ENCODE measurements at places on chromosomes 13 and 19.
A peak's percentile ranks its signal among the peaks of the same experiment; 100 is the strongest.

DNA sequence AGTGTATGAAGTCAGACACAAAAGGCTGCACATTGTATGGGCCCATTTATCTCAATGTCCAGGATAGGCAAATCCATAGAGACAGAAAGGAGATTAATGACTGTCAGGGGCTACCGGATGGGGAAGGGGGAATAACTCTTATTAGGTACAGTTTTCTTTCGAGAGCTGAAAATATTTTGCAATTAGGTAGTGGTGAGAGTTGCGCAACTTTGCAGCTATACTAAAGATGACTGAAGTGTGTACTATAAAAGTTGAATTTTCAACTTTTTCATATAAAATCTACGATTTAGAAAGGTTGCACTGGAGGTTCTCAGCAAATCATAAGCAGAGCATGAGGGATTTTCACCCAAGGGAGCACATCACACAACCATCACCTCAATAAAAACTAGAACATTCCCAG, 16.1 kb upstream of the SLC15A1 start:
- no peak for DNase-seq

DNA sequence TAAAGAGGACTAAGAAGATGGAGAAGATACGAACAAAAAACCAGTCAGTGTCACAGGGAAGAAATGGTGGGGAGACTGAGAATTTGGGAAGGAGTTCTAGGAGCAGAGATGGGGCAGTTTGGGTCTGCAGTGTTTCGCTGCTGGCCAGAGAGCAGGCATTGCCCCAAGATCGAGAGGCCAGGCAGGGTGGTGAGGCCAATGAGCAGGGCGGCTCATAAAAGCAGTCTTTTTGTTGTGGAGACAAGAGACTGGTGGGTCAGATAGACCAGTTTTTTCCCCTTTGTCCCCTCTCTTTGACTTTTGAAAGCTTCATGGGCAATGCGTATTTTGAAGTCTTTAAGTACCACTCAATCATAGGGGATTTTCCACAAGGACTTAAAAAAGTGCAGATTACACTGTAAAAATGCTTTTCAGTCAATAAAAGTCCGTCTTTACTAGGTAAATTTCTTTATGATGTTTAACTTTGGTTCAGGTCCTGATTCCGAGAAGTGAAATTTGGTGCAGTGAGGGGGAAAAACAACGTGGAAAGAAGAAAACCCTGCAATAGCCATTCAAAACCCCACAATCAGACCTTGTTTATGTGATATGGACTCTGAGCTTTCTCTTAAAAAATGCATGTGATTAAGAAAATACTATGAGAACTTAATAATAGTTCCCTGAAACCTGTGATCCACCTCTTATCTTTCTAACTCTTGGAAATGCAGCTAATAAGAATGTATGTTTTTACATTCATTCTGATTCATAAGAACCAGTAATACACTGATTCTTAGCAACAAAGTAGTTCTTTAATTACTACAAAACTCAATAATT, 338.9 kb downstream of the KLF5 start:
- no peak for DNase-seq

DNA sequence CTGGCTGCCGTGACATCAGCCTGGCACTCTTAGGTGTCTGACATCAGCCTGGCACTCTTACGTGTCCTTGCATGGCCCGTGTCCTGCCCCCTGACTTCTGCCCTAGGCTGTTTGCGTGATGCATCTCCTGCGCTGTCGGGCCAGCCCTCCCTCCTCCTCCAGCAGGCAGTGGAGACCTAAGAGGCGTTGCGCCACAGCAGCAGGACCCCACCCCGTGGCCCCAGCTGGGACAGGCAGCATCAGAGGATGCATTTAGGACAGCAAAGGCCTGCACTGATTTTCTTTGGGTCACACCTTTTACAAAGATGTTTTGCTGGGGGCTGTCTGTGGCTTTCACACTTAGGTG, 65.3 kb downstream of the GPR12 start:
- no peak for DNase-seq

DNA sequence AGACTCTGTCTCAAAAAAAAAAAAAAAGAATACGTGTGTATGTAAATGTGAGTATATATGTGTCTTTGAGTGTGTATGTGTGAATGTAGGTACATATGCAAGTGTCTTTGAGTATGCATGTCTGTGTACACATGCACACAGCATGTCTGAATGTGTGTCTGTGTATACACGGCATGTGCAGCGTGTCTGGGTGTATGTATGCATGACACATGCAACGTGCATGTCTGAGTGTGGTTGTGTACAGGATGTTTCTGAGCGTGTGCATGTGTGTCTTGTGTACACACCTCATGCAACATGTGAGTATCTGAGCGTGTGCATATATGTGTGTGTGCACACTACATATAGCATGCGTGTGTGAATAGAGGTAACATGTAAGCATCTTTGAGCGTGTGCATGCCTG, 20.8 kb downstream of the FBN3 start:
- no peak for DNase-seq

- DNase-seq: no peak
Observed at GRCh38 chr13:76872675-76873074, 13.5 kb downstream of the KCTD12 start.

GRCh38 chr13:78497702-78498355, 105.5 kb downstream of the POU4F1 start:
- DNase-seq: no peak

DNA sequence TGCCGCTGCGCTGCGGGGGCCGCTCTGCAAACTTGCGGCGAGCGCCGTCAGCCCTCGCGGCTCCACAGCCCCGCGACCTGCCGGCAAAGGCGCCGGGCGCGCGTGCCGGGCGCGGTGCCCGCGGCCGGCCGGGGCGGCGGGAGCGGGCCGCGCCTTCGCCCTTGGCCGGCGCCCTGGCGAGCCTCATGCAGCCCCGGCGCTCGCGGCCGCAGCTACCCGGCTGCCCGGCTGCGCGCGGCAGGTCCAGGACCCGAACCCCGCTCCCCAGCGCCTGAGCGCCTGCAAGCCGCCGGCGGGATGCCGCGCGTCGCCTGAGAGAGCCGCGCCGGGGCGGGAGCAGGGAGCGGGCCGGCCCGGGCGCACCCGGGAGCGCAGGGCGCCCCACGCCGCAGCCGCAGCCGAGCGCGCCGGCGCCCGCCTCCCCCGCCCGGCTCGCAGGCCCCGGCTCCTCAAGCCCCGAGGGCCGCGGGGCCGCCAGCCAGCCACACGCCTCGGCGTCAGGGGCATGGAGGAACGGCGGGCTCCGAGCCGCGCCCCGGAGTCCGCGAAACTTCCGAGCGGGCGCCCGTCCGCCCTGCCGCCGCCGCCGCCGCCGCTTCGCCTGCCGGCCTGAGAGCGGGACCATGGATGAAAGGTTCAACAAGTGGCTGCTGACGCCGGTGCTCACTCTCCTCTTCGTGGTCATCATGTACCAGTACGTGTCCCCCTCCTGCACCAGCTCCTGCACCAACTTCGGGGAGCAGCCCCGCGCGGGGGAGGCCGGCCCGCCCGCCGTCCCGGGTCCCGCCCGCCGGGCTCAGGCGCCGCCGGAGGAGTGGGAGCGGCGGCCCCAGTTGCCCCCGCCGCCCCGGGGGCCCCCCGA, 564 bp downstream of the HS6ST3 start:
- peak; percentile 68 for DNase-seq

DNA sequence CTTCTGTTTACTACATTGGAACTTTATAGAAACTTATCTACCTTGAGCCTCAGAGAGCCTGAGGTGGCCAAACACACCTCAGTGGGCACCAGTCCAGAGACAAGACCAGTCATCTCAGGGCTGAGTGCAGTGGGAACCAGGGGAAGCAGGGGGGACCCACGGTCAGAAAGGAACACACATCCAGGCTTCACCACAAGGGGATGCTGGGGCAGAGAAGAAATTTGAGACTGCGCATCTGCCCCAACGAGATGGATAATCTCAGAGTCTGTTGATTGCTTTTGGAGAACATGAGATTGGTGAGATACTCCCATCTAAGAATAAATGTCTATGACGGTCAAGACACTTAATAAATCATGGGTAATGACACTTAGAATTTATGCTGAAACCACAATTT, 98.7 kb downstream of the DOCK9 start:
- no peak for DNase-seq

DNA sequence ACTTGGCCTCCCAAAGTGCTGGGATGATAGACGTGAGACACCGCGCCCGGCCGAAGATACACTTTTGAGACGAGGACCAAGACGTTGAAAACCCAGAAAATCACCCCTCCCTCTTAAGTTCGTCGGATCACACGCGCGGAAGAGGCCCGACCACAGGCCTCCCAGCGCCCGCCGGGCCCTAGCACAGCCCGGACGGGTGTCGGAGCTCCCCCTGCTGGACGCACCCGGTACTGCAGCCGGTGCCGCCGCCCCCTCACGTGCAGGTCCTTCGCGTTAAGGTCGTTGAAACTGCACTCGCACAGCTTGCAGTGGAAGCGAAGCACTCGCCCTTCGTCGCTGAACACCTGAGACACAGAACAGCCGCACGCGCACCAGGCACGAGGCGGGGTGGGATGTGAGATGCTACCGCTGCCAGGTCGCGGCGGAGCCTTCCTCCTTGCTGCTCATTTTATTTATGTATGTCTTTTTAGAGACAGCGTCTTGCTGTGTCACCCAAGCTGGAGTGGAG, 35.7 kb upstream of the MATK start:
- peak; percentile 86 for DNase-seq

GRCh38 chr13:50873467-50873866, 30.0 kb upstream of the DLEU7 start:
- no peak for DNase-seq

DNA sequence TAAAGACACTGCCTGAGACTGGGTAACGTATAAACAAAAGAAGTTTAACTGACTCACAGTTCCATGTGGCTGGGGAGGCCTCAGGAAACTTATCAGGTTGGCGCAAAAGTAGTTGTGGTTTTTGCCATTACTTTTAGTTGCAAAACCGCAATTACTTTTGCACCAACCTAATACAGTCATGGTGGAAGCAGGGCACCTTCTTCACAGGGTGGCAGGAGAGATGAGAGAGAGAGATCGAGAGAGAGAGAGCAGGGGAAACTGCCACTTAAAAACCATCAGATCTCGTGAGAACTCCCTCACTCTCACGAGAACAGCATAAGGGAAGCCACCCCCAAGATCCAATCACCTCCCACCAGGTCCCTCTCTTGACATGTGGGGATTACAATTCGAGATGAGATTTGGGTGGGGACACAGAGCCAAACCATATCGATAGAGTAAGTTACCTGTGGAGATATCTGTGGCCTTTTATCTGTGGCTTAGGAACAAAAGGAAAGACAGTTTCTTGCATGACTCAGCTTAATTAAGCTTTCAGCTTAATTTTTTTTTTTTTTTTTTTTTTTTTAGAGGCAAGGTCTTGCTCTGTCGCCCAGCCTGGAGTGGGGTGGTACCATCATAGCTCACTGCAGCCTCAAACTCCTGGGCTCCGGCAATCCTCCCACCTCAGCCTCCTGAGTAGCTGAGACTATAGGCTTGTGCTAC, 7.6 kb upstream of the CABP5 start:
- no peak for DNase-seq

DNA sequence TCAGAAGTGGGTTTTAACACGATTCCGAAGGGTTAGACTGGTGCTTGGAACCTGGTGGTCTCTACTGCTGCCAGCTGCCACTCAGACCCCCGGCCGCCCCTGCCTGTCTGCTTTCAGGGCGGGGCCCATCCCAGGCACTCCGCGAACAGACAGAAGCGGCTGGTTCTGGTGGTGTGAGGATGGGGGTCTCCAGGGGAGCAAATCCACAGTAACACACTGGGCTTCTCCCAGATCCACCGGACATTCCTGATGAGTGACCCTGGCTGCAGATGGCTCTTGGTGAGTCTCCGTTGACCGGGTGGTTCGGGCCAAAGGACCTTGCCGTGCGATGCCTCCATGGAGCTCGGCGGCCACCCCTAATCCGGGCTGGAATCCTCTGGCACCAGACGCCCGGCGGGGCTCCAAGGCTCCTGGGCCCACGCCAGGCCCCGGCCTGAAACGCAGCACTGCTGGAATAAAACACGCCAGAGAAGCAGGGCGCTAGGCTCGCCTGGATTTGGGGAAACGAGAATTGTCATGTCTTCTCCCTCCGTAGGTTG, 2.1 kb upstream of the PTBP1 start:
- no peak for DNase-seq

DNA sequence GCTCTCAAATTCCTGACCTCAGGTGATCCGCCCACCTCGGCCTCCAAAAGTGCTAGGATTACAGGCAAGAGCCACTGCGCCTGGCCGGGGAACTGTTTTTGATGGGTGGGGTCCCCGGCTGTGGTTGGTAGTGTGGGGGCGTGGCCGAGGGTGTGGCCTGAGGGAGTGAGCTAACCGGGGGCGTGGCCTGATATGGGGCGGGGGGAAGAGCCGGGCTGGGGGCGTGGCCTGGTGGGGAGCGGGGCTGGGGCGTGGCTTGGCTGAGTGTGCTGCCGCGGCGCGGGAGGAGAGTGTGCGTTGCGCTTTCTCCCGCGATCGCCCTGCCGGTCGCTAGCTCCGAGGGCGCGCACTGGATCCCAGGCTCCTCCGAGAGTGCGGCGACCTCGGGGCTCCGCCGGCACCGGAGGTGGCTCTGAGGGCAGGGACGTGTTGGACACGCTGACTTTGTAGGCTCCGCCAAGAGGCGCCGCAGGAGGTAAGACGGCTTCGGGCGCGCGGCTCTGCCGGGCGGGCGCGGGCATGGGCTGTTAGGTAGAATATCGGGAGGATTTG, at the start of gene SPATA13:
SPATA13 (plus strand) TSS at position 263 of the 552 bp plus-strand sequence. CDS start 62,210 bp downstream, outside the sequence.
- peak; percentile 97 for DNase-seq

- DNase-seq: no peak
Observed at GRCh38 chr13:111949311-111949710, 117.6 kb upstream of the SOX1 start.

GRCh38 chr13:44402899-44403445, 29.3 kb downstream of the SERP2 start:
- DNase-seq: peak; percentile 21

- no peak for DNase-seq
Observed at GRCh38 chr13:109105899-109106298, 476.5 kb downstream of the MYO16 start.

DNA sequence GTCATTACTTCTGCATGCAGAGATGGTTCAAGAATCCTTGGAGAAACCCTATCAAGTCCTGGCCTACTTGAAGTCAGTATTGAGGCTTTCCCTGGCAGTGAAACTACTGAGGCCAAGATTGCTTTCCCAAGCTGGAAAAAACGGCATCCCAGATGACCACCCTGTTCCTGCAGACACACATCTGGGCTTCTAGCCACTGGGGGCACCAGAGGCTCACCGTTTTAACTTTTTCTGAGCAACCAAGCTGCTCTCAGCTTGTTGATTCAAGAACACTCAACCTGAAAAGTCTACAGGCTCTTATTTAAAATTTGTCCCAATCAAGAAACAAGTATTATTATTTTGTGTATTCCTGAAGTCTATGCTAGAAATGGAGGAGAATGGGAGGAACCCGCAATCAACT, 66.6 kb downstream of the SPRYD7 start:
- peak; percentile 73 for DNase-seq

DNA sequence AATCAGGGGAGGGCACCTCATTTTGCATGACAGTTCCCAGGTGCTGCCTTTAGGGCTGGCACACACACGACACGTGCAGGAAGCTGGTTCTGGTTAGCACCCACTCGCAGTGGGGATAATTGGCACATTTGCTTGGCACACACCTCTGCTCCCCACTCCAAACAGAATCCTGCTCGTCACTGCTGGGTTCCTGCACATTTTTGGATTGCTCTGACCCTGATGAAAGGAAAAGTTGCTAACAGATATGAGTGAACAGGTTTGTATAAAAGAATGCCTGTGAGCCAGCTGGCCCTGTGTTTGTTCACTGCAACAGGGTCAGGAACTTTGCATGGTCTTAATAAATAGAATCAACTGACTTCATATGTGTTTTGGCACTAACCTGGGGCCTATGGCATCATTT, 1500.4 kb downstream of the EFNB2 start:
- no peak for DNase-seq

Data from GM23338 (cell line).